ENCODE measurements at places on chromosomes 16 and 17.

GRCh38 chr17:2380226-2380922 is 20.5 kb downstream of the MNT start:
- no peak for DNase-seq

- no peak for DNase-seq
Observed at GRCh38 chr16:12532871-12533610, 270.6 kb downstream of the CPPED1 start.

DNA sequence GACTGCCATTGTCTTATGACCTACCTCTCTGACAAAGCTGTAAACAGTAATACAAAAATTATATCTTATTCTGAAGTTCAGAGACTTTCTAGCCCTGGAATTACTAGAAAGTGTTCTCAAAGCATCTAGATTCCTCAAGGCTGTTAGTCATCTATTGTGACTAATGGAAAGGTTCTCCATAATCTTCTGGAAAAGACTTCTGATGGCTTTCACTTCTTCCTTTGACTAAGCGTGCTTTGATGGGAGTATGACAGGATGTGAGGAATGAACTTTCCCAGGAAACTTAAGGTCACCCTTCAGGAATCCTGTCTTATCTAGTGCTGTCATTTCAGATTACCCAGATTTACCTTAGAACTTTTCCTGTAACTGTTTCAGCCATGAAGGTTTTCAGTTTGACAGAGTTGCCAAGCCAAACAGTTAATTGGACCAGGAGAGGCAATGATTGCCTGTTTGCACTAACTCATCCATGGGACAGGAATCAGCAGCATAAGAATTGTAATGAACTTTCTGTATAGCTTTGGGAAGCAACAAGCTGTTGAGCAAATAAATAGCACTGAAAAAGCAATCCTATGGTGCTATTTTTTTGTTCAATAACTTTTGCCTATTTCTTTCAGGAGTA is 43.5 kb downstream of the AP2B1 start:
- DNase-seq, result peak; percentile 92

GRCh38 chr17:34755981-34756636 is 176.7 kb downstream of the TMEM132E start:
- no peak for DNase-seq

DNA sequence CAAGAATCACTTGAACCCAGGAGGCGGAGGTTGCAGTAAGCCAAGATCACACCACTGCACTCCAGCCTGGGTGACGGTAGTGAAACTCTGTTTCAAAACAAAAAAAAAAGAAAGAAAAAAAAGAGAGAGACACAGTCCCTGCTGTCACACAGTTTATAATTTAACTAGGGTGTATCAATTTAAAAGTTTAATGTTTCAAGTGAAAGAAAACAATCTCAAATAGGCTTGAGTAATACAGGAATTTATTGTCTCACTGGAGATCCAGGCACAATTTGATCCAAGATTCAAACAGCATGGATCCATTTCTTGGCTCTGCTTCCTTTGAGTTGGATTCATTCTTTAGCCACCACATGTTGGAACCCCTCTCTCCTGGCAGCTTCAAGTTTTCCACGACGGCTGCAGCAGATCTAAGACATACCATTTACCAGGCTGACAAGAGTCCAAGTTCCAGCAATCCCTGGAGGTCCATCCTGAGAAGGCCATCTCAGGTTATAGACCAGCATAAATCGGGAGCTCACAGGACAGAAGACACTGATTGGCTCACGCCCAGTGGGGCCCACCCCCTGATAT is 97.5 kb downstream of the YPEL2 start:
- DNase-seq, result peak; percentile 18

GRCh38 chr16:66964049-66964448 is 3.0 kb downstream of the CES3 start:
- no peak for DNase-seq

DNA sequence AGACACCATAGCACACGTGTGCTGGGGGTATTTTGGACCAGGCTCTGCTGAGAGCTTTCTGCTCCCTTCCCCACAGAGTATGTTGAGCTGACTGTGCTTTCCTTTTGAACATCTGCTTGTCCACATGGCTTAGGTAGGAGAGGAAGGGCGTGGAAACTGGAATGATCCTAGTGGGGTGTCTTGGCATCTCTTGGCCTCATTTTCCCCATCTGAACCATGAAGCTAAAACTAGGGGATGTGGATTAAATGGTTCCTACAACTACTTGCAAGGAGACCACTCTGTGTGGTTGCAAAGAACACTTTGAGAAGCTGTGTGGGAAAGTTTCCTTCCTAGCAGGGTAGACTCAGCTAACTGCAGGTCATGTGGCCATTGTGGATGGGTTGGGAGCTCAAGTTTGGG is 6.7 kb upstream of the NLRC5 start:
- DNase-seq, result no peak

GRCh38 chr17:43028221-43028861 is 3.3 kb downstream of the RND2 start:
- DNase-seq, result no peak

DNA sequence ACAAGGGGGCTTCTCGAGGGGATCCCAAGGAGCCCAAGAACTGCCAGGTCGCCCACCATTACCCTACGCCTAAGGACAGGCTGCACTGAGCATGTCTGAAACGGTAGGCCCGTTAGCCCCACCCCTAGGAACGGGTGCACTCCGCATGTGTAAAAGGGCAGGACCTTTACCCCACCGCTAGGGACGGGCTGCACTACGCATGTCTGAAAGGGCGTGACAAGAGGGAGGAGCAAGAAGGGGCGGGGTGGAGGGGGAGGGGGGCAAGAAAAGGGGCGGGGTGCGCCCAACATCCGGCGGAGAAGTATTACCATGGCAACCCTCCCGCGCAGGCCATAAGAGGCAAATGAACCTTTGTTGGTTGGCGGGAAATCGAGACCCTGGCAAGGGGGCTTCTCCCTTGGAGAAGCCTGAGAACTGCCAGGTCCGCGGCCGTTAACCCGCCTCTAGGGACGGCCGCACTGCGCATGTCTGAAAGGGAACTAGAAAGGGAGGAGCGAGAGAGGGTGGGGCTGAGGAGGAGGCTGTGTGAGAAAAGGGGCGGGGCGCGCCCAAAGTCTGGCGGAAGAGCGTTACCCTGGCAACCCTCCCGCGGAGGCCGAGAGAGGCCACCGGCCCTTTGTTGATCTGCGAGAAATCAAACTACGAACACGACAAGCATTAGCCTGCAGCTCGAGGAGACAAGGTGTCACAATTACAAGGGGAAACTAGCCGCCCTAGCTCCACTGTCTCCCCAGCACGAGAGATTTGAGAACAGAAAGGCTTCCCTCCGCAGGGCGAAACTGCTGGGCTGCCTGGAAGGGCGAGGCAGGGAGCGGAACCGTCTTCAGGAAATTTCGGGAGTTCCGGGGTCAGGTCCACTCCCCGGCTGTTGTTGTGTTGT is 2046.8 kb downstream of the TP53TG3F start:
- DNase-seq, result no peak

GRCh38 chr17:50928646-50929045 is 62.5 kb upstream of the TOB1 start:
- no peak for DNase-seq

DNA sequence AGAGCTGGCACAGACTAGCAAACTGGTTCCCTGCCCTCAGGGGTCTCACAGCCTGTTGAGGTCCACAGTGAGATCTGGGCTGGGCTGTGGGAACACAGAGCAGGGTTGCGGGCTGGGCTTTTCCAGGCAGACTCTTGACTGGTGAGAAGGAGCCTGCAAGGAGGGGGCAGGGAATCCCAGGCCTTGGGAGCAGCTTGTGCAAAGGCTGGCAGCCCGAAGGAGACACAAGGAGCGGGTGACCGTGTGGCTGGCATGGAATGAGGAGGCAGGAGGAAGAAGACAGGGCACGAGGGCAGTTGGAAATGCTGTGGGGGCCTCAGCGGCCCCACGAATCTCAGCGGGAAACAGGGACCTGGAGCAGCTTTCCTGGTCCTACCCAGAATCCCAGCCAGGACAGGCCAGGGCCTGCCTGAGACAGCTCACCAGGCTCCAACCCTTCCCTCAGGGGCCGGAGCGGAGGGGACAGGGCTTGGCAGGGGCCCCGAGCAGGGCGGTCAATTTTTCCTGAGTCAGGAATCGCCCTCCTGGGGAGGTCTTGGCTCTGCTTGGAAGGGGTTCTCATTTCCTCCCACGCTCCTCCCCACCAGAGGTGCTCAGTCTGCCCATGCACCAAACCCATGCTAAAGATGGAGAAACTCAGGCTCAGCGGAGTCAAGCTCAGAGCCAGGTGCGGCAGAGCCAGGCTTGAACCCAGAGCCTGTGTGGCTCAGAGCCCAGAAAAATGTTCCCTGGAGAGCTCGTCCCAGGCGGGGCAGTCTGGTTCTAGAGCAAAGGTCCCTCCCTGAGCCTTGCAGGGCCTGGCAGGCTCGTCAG is 9.2 kb upstream of the SNN start:
- no peak for DNase-seq

- DNase-seq, result peak; percentile 79
Observed at GRCh38 chr17:41494524-41494923, 4.8 kb upstream of the KRT36 start.

- peak; percentile 46 for DNase-seq
Observed at GRCh38 chr16:69865701-69866100, 85.4 kb upstream of the CLEC18A start.

DNA sequence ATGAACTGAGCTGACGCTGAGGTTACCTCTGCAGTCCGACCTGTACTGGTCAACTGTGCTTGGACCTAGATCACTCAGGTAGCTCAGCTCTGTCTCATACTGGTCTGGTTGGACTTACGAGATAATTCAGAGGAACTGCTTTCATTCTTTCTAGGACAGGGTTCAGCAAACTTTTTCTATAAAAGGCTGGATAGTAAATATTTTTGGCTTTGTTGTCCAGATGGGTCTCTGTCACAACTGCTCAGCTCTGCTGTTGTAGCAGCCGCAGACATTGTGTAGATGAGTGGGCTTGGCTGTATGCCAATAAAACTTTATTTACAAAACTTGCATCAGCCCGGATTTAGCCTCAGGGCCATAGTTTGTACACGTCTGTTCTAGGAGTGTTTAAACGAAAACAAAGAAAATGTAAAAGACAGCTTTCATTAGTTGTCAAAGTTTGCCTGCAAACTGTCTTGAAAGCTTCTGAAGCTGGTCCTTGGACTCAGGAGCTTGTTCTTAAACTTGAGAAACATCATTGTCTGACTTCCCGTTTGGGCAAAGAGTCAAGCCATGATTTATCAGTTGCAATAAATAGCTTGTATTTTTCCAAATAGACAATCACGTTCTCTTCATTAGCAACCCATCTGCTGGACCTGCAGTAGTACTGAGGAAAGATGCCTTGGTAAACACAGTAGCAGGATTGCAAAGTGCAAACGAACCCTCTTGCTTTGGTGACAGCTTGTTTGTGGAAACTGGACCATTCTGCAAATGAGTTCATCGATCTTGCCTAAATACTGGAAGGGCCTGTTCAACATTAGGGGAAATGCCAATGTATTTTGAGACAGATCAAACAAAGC is 253.4 kb downstream of the SNX29 start:
- DNase-seq, result no peak

- no peak for DNase-seq
Observed at GRCh38 chr17:79990704-79991103, 45.0 kb downstream of the TBC1D16 start.

DNA sequence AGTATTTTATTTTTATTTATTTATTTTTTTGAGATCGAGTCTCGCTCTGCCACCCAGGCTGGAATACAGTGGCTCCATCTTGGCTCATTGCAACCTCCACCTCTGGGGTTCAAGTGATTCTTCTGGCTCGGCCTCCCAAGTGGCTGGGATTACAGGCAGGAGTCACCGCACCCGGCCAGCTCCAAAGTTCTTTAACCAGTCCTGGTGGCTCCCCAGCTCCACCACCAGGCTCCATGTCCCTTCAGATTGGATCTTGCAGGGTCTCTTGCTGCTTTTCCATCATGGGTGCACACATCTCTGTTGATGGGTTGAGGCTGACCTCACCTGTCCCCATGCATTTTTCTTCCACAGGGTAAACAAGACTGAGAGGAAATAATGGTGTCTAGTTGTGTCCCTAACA is 8.4 kb upstream of the USP36 start:
- no peak for DNase-seq

- no peak for DNase-seq
Observed at GRCh38 chr16:69522041-69522578, 43.7 kb upstream of the NFAT5 start.

DNA sequence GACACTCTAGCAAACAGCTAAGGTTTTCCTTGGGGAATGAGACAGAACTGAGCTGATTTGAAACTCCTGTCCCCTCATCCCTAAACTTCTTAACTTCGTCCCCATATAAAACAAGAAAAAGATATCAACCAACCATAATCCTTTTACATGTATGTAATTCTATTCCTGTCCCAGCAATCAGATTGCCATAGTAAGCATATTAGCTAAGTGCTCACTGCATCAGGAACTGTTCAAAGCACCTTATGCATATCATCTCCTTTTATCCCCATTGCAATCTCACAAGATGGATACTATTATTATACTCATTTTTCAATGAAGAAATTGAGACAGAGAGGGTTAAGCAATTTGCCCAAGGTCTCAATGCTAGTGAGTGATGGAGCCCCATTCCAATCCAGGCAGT is 6.8 kb downstream of the KIF18B start:
- DNase-seq, result no peak

DNA sequence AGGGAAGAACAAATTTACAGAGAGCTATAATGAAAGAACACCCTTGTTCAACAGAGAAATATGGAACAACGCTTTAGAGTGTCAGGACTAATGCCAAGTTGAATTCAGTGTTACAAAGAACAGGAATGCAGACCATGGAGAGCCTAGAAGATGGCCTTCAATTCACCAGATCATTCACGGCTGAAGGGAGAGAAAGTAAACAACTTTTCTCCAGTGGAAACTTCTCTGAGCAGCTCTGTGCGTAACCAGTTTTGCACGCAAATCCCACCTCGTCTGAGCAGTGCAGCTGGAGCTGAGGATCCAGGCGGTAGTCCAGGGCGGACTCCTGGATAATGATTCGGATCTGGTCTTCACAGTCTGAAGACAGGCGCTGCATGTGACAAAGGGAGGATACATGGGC is 40.5 kb upstream of the CLEC18B start:
- no peak for DNase-seq

- DNase-seq, result no peak
Observed at GRCh38 chr16:52561910-52562741, 15.2 kb upstream of the TOX3 start.

GRCh38 chr17:69473841-69474831 is 59.6 kb downstream of the MAP2K6 start:
- DNase-seq, result peak; percentile 66

GRCh38 chr16:65991149-65991701 is 375.3 kb upstream of the CDH5 start:
- DNase-seq, result no peak

- no peak for DNase-seq
Observed at GRCh38 chr17:11557727-11558452, 40.4 kb upstream of the DNAH9 start.

DNA sequence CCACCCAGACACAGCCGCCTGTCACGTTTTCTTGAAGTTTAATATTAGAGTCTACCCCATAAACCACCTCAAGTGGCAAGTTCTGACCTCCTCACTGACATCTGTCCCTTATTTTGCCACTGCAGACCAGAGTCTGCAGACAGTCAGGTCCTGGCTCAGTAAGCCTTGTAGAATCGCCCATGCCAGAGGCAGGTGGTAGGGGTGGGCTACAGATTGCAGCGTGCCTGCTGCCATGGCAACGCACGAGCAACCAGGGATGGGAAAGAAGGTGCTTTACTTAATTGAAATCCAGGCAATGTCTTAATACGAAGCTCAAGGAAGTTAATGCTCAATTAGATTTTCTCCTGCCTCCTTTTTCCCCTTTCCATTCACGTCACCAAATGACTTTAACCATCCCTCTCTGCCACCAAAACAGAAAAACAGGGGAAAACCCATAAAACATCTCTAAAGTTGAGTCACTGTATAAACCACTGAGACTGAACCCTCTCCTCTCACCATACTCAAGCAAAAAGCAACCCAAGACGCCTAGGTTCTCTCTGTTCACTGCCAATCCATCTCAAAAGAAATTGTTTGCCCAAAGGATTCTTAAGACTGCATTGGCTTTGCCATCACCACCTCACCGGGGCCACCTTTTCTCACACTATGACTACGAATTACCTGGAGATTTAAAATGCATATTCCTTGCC is 228.8 kb downstream of the SLC39A11 start:
- DNase-seq, result no peak

All from kidney tubule cell (primary cell).